ENCODE measurements at places on chromosomes 16 and 17.
A peak's percentile ranks its signal among the peaks of the same experiment; 100 is the strongest.

GRCh38 chr16:27413956-27414355 is 12.0 kb downstream of the IL21R start:
- DNase-seq, result no peak

DNA sequence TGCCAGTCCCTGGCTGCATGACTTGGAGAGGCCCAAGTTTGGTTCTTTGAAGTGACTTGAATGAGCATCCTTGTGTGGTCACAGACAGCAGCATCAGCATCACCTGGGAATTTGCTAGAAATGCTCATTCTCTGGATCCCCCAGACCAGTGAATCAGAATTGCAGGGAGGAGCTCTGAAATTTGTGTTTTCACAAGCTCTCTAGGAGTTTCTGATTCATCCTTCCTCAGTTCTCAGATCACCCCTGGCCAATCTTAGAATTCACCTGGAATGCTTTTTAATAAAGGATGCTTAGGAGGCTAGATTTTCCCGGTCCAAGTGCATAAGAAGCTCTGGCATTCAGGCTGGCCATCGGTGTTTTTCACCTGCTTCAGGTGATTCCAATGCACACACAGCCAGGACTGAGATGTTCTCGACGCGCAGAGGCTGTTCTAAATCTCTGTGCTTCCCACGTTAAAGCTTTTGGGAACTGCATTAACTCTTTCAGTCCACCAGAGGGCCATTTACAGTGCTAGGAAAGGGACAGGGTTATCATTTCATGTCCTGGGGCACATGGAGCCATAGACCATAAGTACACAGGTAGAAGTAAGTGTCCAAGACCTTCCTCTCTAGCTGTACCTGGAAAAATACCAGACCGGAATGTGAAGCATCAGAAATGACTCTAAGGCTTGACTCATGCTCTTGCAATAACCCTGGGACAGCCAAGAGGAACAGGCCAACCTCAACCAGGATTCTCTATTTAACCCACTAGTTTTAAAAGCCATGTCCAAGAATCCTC is 85.7 kb upstream of the XYLT1 start:
- no peak for DNase-seq

DNA sequence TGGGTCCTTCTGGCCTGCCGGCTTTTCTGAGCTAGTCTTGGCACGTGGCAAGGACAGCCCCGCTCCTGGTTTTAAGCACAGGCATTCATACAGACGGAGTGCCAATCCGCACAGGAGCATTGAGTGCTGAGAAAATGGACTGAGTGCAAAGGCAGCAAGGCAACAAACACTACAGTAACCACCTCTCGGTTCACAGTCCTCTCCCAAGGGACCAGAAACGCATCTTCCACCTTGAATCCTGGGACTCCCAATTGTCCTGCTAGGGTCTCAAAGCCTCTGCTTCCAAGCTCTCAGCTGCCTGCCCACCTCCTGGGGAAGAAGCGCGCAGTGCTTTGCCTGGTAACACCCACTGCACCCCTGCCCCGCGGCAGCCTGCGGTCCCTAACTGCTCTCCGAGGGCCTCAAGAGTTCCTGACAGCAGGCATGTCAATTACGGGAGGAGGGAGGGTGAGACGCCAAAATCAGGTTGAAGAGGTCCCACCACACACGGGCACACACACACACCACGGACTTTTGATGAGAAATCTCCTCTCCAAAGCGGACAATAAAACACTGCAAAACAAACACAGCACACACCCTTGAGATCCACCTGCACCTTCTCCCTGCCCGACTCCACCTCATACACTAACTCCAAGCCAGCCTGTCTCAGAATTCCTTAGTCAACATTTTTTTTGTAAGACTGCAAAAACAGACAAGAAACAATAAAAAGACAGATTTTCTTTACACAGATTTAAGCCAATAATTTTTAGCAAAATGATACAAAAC is 15.0 kb downstream of the SLC16A3 start:
- peak; percentile 62 for DNase-seq

DNA sequence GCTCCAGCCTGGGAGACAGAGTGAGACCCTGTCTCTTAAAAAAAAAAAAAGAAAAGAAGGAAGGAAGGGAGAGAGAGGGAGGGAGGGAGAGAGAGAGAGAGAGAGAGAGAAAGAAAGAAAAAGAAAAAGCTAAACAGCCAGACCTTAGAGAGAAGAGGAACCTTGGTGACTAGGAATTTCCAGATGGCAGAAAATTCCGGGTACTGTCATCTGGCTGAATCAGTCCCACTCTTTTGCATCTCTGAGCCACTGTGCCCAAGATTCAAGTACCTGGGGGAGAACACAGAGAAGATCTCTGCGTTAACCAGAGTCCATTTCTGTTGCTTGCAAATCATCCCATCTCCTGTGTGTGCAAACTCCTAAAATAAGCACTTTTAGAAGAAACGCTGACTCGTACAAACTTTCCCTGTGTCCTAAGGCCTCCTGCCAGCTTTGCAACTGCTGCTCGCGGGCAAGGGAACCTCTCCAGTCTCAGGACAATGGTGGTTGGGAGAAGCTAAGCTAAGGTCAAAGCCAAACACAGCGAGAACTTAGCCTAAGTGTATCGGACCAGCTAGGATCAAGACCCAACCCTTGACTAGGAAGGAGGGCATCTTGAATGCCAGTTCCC is 18.0 kb downstream of the BMERB1 start:
- DNase-seq, result no peak

GRCh38 chr17:44830359-44831288 is 537 bp upstream of the GJC1 start:
- DNase-seq, result peak; percentile 82

DNA sequence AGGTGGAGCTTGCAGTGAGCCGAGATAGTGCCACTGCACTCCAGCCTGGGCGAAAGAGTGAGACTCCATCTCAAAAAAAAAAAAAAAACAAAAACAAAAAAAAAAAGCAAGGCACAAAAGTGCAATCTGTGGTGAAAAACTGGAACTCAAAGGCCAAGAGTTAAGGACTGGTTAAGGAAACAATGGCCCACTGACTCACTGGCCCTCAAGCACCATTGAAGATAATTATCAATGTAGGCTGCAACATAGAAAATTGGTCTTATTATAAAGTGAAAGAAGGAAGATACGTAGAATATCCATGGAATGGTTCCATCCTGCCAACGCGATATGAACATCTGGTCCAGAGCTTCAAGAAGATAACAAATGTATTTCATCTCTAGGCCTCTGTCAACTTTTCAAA is 444.2 kb downstream of the SOX9 start:
- DNase-seq, result no peak

All from osteoblast (primary cell).